Pulmonary artery endothelial cell (primary cell): ENCODE measurements at places on chromosomes 7 and 10.

DNA sequence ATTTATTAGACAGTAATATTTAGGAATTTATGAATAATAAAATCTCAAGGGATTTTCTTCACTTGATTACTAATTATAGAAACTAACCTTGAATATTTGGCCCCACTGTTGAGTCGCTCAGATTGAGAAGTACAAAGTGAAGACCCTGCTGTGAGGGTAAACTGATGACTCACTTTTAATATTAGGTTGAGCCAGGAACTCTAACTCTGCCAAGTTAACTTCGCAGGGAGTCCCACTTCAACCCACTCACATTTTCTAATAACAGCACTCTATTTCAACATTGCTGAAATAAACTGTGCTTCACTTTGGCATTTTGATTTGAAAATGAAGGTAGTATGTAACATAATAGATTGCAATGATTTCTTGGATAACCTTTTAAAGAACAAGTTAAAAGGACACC is 200.7 kb downstream of the POLR1F start:
- no peak for DNase-seq

- DNase-seq: no peak
Measured at GRCh38 chr7:8985255-8985654, 551.8 kb downstream of the NXPH1 start.

GRCh38 chr7:108430664-108431063 is 25.6 kb downstream of the NRCAM start:
- DNase-seq: no peak

GRCh38 chr10:104804880-104805279 is 163.8 kb downstream of the SORCS3 start:
- DNase-seq: no peak

- no peak for DNase-seq
Measured at GRCh38 chr10:112131346-112131745, 52.2 kb downstream of the GPAM start.

- DNase-seq: no peak
Measured at GRCh38 chr7:28658381-28658780, 246.1 kb downstream of the CREB5 start.

DNA sequence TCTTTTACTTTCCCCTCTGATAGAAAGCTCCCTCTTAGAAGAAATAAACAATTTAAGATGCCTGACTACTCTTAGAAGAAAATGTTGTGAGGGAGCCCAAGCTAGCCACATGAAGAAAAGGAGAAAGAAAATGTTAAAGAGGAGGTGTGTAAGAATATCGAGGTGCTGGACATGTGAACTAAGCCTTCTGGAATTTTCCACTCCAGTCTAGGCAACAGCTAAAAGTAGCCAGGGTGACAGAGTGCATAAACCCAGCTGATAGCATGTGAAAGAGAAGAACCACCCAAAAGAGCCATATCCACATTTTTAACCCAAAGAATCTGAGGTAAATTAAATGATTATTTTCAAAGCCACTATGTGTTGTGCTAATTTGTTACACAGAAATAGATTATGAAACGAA is 1690.6 kb upstream of the LRRTM3 start:
- DNase-seq: no peak

DNA sequence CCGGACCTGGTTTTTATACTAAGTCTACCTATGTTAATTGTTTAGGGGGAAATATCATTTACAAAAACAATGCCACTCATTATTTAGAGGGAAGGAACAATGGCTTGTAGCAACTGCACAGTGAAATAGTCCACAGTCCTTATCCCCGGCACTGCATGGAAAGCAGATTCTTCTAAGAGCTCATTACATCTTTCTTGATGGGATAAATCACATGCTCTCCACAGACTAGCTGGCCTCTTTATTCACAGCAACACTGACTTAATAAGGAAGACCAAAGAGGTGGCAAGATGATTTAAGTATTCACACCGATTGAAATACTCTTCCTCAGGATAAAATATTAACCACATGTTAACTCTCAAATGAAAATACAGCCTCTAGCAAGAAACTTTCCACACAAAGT is 349.4 kb downstream of the PARD3 start:
- DNase-seq: no peak

GRCh38 chr7:134504660-134505164 is 22.7 kb upstream of the AKR1B10 start:
- no peak for DNase-seq

GRCh38 chr7:23811540-23811939 is 101.5 kb downstream of the STK31 start:
- no peak for DNase-seq

DNA sequence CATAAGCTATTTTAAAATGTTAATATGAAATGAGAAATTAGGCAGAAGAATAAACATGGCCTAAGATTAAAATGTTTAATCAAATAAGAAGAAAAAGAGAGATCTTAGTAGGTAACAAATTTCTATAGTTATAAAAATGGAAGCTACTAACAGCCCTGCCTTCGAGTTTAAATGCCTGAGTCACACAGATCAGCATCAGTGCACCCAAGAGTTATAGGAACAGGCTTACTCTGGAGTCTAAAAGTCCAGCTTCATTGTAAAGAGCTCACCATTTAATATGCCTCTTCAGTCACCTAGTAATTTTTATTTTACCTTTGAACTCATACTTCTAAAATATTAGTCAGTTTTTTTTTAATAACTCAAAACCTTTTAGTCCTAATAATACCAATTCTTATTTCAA is 52.6 kb downstream of the BRI3 start:
- DNase-seq: no peak

DNA sequence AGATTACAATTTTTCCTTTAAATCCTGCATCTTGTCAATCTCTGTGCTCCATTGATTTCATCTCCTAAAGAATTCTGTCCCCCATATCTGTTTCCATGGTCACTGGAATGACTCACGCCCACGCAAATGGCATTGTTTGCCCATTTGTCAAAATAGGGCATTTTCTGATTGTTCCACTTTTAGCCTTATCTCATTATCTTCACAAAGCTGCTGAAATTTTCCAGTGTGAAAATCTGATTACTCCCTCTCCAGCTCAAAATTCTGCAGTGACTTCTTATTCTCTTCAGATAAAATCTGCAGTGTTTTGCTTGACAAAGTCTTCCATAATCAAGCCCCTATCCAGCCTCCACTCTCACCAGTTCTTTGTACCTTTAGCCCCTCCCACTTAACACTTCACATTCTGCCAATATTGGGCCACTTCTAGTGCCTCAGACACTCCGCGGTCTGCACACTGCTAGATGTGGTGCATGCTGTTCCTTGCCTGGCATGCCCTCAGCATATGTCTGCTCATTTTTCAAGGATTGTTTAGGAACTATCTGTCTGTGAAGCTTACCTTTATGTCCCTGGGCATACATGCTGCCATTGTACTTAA is 33.9 kb upstream of the CTTNBP2 start:
- DNase-seq: no peak

DNA sequence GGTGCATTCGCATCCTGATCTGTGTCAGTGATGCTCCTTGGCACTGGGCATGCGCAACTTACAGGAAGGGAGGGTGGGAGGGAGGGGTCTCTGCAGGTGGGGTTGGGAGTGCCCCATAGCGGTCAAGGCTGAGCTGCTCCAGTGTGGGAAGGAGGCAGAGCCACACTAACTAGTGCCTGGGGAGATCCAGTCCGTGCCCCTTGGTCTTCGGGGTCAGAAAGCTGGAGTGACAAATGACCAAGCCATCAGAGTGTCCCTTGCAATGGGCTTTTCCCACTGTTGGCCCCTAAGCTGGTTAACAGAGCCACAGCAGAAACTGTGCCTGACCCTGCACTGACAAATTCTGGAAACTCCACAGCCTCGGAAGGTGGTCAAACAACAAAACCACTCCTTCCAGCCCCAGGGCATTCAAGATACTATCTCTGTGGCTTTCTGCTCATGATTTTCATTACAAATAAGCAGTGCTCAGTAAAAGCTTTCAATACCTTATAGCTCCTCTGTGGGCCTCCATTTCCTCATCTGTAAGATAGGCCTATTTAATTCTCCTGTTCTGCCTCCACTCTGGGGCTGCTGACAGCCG is 138.1 kb upstream of the UNC5B start:
- DNase-seq: no peak

DNA sequence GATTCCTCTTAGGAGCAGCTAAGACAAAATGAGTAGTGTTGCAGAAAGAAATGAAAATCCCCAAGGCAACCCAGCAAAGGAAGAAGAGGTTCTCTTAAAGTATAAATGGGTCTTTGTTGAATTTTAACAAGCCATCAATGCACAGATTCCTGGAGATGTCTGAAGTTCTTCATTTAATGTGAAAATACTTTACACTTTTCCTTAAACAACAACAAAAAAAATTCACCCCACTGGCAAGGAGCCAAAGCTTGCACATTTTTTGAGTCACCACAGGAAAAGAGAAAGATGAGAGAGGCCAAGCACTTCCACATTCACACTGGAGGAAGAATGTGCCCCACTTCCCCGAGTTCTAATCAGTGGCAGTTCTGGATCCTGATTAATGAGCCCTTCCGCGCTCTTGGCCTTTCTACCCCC is 286.4 kb upstream of the MEOX2 start:
- DNase-seq: peak; percentile 72

- DNase-seq: peak; percentile 98
Measured at GRCh38 chr7:101121991-101122932, 4.6 kb upstream of the SERPINE1 start.

- DNase-seq: no peak
Measured at GRCh38 chr10:118101501-118101900, 54.8 kb upstream of the RAB11FIP2 start.

GRCh38 chr10:108709927-108710722 is 1213.2 kb downstream of the XPNPEP1 start:
- DNase-seq: no peak

- no peak for DNase-seq
Measured at GRCh38 chr10:59752278-59752940, 846 bp downstream of the MRLN start.

- DNase-seq: no peak
Measured at GRCh38 chr7:120992965-120993494, 4.5 kb downstream of the CPED1 start.

DNA sequence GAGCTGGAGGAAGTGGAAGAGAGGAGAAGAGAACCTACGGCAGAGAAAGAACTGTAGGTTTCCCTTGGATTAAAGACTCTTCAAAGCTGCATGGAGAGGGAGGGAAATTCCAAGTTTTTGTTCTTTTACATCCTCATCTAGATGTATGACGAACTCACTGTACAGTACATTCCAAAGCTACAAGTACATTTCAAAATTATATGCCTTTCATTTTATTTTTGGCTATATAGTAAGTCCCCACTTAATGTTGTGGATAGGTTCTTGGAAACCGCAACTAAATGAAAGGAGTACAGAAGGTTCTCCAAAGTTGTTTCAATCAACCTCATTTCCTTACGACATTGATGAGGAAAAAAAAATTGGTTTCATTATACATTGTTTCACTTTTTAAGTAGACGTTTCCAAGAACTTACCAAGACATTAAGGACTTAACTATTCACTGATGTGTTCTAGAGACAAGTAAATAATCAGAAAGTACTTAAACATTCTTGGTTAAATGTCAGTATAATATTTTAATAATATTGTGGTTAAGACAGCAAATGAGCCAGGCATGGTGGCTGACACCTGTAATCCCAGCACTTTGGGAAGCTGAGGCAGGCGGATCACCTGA is 16.1 kb upstream of the JMJD1C start:
- no peak for DNase-seq

GRCh38 chr7:17071866-17072265 is 190.1 kb upstream of the AGR3 start:
- DNase-seq: no peak

DNA sequence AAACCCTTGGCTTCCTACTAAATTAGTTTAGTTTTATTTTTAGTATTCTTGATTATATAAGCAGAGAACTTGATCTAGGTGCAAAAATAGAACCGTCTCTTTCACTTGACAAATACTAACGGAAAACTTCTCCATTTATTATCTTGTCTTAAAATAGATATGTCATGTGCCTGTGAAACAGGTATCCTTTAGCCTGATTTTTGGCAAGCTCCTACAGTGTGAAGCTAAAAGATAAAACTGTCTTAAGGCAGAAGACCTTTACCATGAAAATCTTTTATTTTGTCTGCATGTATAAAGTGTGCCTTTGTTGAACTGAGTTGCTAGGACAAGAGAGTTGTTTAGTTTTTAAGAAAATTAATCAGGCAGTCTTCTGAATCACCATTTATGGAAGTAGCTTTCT is 90.6 kb downstream of the CYP51A1 start:
- no peak for DNase-seq

DNA sequence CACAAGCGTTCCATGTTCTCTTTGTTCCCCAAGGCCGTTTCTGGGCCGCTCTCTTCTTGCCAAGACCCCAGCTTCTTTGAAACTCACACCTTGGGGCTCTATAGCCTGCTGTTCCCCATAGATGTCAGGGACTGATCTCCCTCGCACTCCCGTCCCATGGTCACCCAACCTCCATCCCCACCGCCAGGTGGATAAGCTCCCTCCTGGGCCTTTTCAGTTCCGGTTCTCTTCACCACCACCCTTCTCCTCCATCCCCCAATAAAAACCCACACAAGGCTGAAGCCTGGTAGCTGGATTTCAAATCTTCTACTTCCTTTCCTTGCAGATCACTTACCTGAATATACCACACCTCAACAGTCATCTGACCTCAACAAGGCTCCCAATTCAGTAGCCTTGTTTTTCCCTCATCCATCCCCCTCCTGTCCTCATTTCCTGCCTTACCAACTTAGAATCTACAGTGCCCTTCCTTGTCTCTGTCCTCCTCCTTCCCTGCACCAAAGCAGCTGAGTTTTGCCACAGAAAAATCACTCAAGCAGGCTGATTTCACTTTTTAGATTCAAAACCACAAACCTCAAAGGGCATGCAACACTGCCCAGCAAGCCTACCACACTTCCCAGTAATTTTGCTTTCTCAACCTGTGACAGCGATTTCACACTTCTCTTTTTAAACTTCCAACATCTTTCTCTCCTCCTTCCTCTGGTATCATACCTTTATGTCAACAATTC is 7.7 kb downstream of the SLC37A3 start:
- no peak for DNase-seq

DNA sequence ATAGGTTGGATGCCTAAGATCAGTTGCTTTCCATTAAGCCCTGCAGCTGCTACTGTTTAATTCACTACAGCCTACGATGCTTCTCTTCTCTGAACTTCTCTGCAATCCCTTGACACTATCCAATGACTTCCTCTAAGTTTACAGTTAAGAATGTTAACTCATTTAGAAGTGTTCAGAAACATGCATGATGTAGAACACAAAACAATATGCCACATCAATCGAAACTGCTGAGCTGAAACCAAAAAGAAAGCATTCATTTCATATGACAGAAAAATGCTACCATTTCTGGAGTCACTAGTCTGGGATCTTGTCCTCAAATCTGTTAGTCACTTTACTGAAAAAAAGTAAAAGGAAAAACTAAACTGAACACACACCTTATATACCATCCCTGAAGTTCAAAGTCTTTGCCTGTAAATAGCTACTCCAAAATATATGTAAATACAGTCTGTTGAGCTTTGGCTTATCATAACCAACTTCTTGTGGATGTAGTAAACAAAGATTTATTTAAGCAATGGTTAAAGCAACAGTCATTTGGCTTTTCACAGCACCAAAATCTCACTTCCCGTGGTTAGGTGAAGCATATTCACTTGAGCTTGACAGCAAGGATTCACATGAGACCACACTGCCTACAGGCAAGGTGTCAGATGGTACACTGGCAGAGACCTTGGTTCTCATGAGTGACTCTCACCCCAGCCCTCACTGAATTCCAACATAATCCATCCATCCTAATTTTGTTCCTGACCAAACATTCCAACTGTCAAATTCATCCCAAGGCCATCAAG is 187.0 kb downstream of the PPP1R17 start:
- no peak for DNase-seq
